Cortex of kidney (tissue), 1 donor: ENCODE measurements at places on chromosomes 6 and 20.

DNA sequence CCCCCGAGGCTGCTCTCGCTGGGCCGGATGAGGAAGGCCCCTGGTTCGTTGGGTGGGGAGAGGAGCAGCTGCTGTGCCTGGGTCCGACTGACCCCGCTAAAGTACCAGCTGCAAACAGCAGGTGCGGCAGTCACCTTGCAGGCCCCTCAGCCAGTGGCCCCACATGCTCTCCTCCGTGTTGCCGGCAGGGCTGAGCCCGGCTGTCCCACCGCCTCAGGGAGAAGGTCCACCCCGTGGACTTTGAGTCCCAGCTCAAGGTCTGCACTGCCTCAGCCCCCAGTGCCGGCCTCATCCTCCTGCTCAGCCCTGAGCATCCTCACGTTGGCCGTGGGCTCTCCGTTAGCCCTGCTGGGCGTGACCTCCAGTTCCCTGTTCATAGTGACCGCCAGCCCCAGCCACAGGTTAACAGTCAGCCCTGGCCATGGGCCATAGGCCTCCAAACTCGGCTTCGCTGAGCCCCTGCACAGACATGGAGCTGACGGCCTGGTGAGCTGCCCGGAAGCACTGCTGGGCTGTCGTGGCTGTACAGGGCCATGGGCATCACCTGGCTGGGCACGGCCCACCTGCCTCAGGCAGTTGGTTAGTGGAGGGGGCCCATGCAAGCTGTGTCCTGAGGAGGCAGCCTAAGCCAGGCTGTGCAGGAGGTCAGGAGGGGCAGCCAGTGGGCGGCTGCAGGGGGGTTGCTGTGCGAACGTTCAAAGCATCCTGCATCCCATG is 3.1 kb downstream of the SRMS start:
- DNase-seq = no peak

GRCh38 chr6:106749609-106750008 is 120.2 kb downstream of the QRSL1 start:
- no peak for DNase-seq

DNA sequence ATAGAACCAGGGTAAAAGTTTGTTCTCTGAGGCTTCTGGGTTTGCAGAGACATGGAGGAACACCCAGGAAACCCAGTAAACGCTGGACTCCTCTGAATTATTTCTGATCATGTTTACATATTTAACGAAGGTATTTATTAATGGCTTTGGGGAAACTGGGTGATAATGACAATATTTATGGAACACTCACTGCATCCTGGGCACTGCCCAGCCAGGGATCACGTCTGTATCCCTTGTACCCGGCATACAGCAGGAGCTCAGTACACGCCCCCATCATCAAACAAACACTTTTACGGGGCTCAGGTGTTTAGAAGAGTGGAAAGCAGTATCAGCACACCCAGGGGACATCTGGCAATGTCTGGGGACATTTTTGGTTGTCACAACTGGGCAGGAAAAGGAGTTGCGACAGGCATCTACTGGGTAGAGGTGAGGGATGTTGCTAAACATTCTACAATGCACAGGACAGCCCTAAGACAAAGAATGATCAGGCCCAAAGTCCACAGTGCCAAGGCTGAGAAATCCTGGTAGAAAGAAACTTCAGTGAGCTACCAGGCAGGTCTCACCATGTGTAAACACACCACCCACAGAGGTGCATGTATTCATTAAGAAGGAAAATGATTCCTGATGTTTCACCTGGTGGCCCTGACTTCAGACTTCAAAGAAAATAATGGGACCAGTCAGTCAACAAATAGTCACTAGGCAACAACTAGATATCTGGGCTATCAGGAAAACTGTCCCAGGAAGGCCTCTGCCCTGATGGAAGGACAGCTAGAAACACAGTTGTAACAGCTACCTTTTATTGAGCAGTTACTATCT is 35.3 kb downstream of the ZMYND8 start:
- no peak for DNase-seq

GRCh38 chr6:29792123-29793035 is 35.2 kb upstream of the HLA-G start:
- no peak for DNase-seq

DNA sequence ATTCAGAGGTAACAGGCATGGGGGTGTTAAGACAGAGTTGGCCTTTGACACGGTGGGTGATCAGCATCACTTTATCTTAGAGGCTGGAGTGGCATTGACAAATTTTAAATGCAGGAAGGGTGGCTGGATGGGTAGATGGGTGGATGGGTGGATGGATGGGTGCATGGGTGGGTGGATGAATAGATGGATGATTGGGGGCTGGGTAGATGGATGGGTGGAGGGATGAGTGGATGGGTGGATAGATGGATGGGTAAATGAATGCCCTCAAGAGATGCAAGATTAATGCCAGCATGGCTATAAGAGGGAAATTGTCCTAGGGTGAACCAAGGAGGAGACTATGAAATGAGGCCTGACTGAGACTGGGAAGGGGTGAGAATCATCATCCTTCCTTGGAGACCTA is 18.4 kb downstream of the ITPR3 start:
- no peak for DNase-seq

GRCh38 chr20:15107931-15108330 is 770.5 kb upstream of the FLRT3 start:
- no peak for DNase-seq

DNA sequence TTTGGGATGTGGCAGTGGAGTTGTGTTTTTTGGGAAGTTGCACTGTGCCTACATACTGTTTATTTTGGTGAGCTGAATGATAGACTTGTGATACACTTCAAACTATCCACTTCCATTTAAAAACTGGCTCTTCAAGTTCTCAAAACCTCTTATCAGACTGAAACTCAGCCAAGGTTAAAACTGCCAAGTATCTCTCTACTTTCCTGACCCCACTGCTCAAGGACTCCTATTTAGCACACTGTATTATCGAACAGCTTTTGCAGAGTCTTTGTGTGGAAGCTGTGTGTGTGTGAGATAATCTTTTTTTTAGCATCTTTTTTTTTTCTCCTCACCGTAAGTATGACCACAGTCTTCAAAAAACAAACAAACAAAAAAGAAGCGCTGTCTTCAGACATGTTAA is 21.1 kb downstream of the STX11 start:
- no peak for DNase-seq

- no peak for DNase-seq
These were observed 29.5 kb downstream of the ZBP1 start for GRCh38 chr20:57590485-57591288.

DNA sequence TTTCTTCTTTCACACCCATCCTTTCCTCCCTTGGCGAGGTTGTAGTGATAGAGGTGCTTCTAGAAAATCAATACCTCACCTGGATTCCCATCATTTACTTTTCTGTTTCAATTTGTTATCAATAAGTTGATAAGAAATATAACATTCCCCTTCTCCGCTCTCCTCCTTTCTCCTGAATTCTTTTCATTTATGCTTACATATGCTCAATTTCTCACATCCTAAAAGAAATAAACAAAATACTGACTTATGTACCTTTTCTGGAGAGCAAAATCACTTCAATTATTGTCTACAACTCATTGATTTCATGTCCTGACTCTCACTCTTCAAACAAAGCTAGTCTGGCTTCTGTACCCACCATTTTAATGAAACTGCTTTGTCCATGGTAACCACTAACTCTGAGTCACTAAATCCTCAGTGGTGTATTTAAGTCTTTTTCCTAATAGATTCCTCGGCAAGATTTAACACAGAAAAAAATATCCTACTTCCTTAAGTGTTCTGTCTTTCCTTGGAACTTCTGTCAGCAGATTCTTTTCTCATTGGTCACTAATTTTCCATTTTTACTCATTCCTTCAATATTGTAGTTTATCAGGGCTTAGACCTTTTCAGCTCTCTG is 289.6 kb downstream of the RFPL4B start:
- no peak for DNase-seq

GRCh38 chr6:15243910-15244619 is 1.8 kb upstream of the JARID2 start:
- no peak for DNase-seq

DNA sequence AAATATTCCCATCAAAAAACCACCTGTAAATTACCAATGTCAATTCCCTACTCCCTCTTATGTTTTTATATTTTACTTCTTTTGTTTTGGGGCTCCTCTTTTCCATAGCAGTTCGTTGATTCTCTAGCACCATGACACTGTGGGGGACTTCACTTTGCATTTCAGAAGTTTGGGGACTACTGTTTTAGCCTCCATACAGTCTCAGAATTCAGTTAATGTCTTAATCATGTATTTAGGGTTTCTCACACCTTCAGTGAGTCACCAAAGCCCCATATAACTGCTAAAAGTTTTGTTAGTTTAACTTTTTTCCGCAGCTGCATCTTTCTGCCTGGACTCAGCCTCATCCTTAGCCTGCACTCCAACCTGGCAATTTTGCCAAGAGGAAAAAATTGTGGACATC is 20.7 kb upstream of the AIG1 start:
- no peak for DNase-seq
